ENCODE measurements at places on chromosomes 11 and 22. TPM values are rescaled to one million over a fixed set of nuclear protein-coding genes. Genes with fewer than 3 reads are reported as not detected.

PRODH gene
- 6.4 TPM for total RNA-seq

SOX10 gene
- total RNA-seq = 0.95 TPM

DNA sequence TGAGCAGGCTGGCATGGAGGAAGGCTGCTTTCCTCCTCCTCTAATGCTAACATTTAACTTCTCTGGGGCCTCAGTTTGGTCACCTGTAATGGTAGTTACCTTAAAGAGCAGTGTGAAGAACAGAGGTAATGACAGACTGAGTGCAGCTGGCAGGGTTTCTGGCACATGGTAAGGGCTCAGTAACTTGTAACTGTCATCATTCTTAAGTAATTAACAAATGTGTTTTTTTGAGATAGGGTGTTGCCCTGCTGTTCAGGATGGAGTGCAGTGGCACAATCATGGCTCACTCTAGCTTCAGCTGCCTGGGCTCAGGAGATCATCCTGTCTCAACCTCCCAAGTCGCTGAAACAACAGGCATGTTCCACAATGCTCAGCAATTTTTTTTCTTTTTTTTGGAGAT, 242.0 kb upstream of the SYN3 start:
- no peak overlapping the region for H3K27ac ChIP-seq
- no peaks in the 10 kb centered on the region for H3K27me3 ChIP-seq
- H3K36me3 ChIP-seq = peaks cover 18% of the 10 kb centered on the region
- no peak for DNase-seq
- H3K4me3 ChIP-seq = no peak overlapping the region

- H3K27ac ChIP-seq = peak overlapping the region; percentile 73
- no peaks in the 10 kb centered on the region for H3K36me3 ChIP-seq
- no peak overlapping the region for H3K4me3 ChIP-seq
- DNase-seq = no peak
- H3K4me1 ChIP-seq = peaks cover 6% of the 10 kb centered on the region
Measured at GRCh38 chr22:35204807-35205775, 52.2 kb upstream of the HMGXB4 start.

GRCh38 chr11:11977206-11977938, 31.1 kb downstream of the DKK3 start:
- no peak overlapping the region for H3K4me3 ChIP-seq
- H3K27me3 ChIP-seq = no peaks in the 10 kb centered on the region

DNAJC4 gene
- 39.1 TPM for total RNA-seq

GRCh38 chr11:20980736-20981135, 311.4 kb downstream of the NELL1 start:
- no peaks in the 10 kb centered on the region for H3K36me3 ChIP-seq
- H3K27ac ChIP-seq = no peak overlapping the region
- H3K27me3 ChIP-seq = no peaks in the 10 kb centered on the region
- H3K4me3 ChIP-seq = no peak overlapping the region

MMP11 gene
- total RNA-seq = 41.6 TPM

DNA sequence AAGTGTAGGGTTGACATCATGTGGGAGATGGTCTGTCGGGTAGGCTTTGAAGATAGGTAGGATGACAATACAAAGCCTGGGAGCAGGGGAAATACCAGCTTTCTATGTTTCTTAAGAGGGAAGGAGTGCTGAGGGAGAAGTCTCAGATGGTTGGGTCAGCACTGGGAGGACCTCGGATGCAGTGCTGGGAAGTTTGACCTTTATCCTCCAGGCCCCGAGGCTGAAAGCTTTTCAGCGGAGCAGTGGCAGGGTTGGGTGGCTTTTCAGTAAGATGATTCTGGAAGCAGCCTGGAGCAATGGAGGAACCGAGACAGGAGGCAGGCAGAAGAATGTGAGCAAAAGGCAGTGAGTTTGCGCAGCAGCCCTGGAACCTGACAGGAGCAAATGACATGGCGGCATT, 43.5 kb upstream of the MYO18B start:
- H3K27me3 ChIP-seq = no peaks in the 10 kb centered on the region
- H3K4me1 ChIP-seq = no peaks in the 10 kb centered on the region
- H3K36me3 ChIP-seq = peaks cover 8% of the 10 kb centered on the region

GRCh38 chr11:76152086-76152681, 54.1 kb downstream of the WNT11 start:
- peak overlapping the region; percentile 62 for H3K27ac ChIP-seq
- peak; percentile 70 for DNase-seq
- peaks cover 48% of the 10 kb centered on the region for H3K27me3 ChIP-seq
- H3K36me3 ChIP-seq = no peaks in the 10 kb centered on the region
- H3K4me3 ChIP-seq = peak overlapping the region; percentile 56

GRCh38 chr22:32904044-32904443, 102.5 kb downstream of the TIMP3 start:
- H3K27ac ChIP-seq = no peak overlapping the region
- H3K4me3 ChIP-seq = no peak overlapping the region
- no peaks in the 10 kb centered on the region for H3K4me1 ChIP-seq

- no peaks in the 10 kb centered on the region for H3K27me3 ChIP-seq
- no peak for DNase-seq
- no peaks in the 10 kb centered on the region for H3K36me3 ChIP-seq
- H3K4me3 ChIP-seq = no peak overlapping the region
- H3K4me1 ChIP-seq = no peaks in the 10 kb centered on the region
Measured at GRCh38 chr22:28105413-28105812, 186.4 kb upstream of the PITPNB start.

GRCh38 chr11:57406337-57406904, 16.0 kb upstream of the PRG2 start:
- H3K4me1 ChIP-seq = no peaks in the 10 kb centered on the region
- H3K36me3 ChIP-seq = peaks cover 6% of the 10 kb centered on the region
- H3K27ac ChIP-seq = no peak overlapping the region
- H3K27me3 ChIP-seq = no peaks in the 10 kb centered on the region

C11orf42 gene
- total RNA-seq = not detected

DNA sequence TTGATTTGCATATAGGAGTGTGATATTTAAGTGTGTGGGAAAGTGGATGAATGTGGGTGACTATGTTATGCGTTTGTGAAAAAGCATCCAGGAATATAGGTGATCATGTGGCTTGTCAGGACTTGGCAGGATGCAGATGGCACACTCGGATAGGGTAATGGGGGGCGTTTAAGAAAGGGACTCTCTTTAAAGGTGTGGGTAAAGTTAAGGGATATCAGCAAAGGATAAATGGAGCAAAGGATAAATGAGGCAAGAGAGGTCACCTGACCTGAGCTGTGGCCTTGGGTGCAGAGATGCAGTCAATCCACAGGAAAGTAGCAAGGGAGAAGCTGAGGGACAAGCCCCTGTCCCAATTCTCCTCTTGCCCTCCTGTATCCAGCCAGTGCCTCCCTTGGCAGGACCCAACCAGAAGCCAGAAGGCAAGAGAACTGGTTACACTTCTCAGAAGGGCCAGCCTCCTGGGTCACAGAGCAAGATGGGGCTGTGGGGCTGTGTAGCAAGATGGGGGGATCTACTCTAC, 47.5 kb upstream of the GRAMD1B start:
- no peaks in the 10 kb centered on the region for H3K36me3 ChIP-seq
- peaks cover 11% of the 10 kb centered on the region for H3K27me3 ChIP-seq
- DNase-seq = no peak
- H3K27ac ChIP-seq = no peak overlapping the region
- no peaks in the 10 kb centered on the region for H3K4me1 ChIP-seq

- H3K4me1 ChIP-seq = no peaks in the 10 kb centered on the region
- H3K27me3 ChIP-seq = no peaks in the 10 kb centered on the region
- H3K4me3 ChIP-seq = no peak overlapping the region
- no peak for DNase-seq
- no peak overlapping the region for H3K27ac ChIP-seq
Measured at GRCh38 chr22:43587574-43587973, 175.8 kb downstream of the MPPED1 start.

ALKBH3 gene
- 19.8 TPM for total RNA-seq

IRAG1 gene
- 5.4 TPM for total RNA-seq

DNA sequence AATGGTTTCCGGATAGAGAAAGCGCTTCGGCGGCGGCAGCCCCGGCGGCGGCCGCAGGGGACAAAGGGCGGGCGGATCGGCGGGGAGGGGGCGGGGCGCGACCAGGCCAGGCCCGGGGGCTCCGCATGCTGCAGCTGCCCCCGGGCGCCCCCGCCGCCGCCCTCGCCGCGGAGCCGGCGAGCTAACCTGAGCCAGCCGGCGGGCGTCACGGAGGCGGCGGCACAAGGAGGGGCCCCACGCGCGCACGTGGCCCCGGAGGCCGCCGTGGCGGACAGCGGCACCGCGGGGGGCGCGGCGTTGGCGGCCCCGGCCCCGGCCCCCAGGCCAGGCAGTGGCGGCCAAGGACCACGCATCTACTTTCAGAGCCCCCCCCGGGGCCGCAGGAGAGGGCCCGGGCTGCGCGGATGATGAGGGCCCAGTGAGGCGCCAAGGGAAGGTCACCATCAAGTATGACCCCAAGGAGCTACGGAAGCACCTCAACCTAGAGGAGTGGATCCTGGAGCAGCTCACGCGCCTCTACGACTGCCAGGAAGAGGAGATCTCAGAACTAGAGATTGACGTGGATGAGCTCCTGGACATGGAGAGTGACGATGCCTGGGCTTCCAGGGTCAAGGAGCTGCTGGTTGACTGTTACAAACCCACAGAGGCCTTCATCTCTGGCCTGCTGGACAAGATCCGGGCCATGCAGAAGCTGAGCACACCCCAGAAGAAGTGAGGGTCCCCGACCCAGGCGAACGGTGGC, 15.7 kb downstream of the PIK3IP1 start:
- H3K27me3 ChIP-seq = no peaks in the 10 kb centered on the region
- DNase-seq = no peak
- H3K36me3 ChIP-seq = peaks cover 9% of the 10 kb centered on the region
- H3K27ac ChIP-seq = no peak overlapping the region

DNA sequence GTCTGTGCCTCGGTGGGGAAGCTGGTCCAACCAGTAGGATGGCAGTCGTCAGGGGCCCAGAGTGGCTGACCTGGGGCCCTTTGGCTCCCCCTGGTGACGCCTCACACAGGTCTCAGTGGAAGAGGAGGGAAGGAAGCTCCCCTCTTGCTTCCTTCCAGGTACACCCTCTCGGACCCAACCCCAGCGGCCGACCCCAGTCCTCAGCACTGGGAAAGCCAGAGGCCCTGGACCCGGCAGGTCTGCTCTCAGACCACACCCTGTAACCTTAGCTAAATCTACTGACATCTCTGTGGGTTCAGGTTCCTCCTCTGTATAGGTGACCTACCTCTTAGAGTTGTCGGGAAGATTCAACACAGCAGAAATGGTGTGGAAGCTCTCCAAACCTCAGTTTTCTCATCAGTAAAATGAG, 3.4 kb upstream of the SCUBE1 start:
- peak; percentile 72 for DNase-seq
- H3K4me1 ChIP-seq = peaks cover 2% of the 10 kb centered on the region
- no peaks in the 10 kb centered on the region for H3K36me3 ChIP-seq
- H3K27me3 ChIP-seq = peaks cover 67% of the 10 kb centered on the region

OR5B21 gene
- total RNA-seq = not detected

GRCh38 chr11:10298342-10298741, 4.3 kb upstream of the SBF2 start:
- H3K27me3 ChIP-seq = peaks cover 42% of the 10 kb centered on the region
- no peak overlapping the region for H3K27ac ChIP-seq
- no peak for DNase-seq
- H3K36me3 ChIP-seq = no peaks in the 10 kb centered on the region
- no peak overlapping the region for H3K4me3 ChIP-seq

- peak overlapping the region; percentile 97 for H3K27ac ChIP-seq
- H3K36me3 ChIP-seq = no peaks in the 10 kb centered on the region
- peaks cover 4% of the 10 kb centered on the region for H3K27me3 ChIP-seq
Measured at GRCh38 chr22:39174498-39175352, 22.2 kb upstream of the CBX7 start.

SOX6 gene
- total RNA-seq = 34.9 TPM

DNA sequence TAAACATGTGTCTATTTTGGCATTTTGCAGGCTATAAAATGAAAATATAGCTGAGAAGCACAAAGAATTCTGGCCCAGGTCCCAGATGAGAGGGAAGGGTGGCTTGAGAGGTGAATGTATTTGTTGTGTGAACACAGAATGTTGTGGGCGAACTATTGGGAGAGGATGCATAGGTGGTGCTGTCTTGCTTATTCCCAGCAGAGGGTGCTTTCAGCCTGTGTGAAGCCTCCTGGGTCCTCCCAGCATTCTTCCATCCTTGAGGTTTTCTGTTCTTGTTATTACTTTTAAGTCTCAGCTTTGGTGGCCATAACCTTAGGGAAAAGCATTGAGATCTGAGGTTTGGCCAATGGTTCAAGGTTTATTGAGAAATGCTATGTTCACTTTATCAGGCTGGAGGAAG, 108.7 kb upstream of the SNX19 start:
- H3K4me1 ChIP-seq = no peaks in the 10 kb centered on the region
- no peak for DNase-seq
- H3K4me3 ChIP-seq = no peak overlapping the region
- peaks cover 34% of the 10 kb centered on the region for H3K27me3 ChIP-seq
- H3K36me3 ChIP-seq = peaks cover 2% of the 10 kb centered on the region
